Stimulated activated CD8-positive, alpha-beta memory T cell treated with anti-CD3 and anti-CD28 coated beads, Interleukin-7, amount 100 ng/mL, for 4 hours (primary cell): ENCODE measurements at places on chromosomes 7 and 10.

DNA sequence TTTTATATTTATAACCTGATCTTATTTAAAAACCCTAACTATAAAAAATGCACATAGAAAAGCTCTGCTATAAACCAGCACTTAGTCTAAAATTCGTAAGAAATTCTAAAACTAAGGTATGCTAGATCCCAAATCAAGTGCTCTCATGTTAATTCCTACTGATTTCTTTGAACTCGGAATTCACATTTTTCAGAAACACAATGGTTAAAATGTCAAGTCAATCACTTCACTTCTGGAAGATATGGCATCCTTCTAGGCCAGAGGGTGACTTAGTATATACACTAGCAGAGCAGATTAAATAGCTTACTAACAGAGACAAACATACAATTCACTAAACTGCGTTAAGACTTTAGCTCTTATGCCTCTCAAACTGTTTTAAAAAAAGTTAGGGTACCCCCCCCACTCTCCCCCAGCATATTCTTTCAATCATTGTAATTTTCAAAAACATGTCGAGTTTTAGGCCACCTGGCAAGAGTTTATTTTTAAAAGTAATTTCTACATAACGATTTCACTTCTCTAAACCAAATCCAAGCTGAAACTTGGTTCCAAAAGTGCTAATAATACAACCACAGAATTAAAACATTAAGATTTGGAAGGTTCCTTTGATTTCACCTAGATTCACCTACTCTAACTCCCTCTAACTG lies 129.4 kb downstream of the NRBF2 start:
- no peak for DNase-seq

GRCh38 chr7:223118-223800 lies 30.9 kb downstream of the FAM20C start:
- DNase-seq: no peak

DNA sequence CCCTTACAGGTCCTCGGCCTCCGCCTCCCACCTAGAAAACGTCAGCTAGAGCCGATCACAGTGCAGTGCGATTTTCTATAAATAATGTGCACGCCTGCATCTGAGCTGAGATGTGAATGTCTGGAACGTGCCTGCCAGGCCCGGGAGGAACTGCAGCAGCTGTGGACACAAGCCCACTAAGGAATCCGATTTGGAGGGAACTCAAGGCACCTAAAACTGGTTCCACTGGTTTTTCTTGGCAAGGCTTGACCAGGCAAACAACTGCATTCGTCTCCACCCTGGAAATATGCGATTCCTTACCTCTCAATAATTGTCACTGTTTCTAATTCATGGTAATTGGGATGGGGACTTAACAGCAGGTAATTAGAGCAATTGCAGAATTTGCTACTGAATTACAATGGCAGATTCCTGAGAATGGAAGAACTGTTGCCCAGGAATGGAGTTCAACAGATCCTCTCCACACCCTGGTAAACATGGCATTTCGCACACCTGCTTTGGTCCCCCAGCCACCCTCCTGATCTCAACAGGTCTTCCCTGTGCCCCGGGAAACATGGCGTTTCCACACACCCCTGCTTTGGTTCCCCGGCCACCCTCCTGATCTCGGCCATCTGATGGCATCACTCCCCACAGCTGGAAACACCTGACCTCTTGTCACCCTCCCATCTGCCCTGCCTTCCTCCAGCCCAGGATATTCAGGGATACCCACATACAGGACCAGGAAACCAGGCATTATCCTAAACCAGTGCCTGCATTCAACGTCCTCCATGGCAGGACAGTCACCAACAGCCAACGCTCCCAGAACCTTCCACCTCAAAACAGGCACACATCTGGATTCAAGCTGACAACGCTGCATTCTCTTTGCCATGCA lies 76.0 kb downstream of the DIP2C start:
- no peak for DNase-seq

GRCh38 chr10:3491571-3491970 lies 293.4 kb downstream of the KLF6 start:
- DNase-seq: no peak

DNA sequence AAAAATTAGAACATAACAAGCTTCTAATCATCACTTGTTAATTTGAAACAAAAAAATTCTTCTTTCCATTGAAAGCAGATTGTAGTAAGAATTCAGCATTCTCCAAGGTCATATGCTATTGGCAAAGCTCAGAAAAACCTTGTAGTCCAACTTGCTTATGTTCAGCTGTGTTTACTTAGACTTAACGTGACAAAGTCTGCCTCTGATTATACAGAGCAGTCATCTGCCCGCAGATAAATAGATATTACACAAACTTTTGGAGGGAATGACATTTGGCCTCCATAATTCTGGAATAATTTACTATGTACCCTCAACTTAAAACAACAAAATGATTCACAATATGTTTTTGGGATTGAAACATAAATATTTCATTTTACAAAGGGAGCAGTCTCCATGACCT lies 45.8 kb downstream of the MKX start:
- DNase-seq: no peak

DNA sequence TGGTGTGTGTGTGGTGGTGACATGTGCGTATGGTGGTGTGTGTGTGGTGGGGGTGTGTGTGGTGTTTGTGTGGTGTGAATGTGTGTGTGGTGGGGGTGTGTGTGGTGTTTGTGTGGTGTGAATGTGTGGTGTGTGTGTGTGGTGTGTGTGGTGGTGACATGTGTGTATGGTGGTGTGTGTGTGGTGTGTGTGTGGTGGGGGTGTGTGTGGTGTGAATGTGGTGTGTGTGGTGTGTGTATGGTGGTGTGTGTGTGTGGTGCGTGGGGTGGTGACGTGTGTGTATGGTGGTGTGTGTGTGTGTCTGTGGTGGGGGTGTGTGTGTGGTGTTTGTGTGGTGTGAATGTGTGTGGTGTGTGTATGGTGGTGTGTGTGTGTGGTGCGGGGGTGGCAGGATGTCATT lies 453.1 kb downstream of the DNAJB6 start:
- DNase-seq: no peak

DNA sequence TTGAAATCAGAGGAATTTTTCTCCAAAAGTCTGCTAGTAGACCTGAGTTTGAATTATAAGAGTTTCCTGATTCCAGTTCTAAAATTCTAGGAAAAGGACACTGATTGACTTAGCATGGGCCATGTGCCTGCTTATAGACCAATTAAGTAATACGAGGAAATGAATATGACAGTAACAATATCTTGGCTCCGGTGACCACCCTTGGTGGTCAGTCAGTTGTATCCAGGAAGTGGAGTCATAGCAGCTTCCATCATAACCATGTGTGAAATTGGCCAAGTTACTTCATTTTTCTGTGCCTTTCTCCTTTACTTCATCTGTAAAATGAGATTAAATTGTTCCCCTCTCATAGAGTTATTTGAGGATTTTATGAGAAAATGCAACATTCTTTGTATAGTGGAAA lies 66.9 kb downstream of the MTPAP start:
- no peak for DNase-seq

DNA sequence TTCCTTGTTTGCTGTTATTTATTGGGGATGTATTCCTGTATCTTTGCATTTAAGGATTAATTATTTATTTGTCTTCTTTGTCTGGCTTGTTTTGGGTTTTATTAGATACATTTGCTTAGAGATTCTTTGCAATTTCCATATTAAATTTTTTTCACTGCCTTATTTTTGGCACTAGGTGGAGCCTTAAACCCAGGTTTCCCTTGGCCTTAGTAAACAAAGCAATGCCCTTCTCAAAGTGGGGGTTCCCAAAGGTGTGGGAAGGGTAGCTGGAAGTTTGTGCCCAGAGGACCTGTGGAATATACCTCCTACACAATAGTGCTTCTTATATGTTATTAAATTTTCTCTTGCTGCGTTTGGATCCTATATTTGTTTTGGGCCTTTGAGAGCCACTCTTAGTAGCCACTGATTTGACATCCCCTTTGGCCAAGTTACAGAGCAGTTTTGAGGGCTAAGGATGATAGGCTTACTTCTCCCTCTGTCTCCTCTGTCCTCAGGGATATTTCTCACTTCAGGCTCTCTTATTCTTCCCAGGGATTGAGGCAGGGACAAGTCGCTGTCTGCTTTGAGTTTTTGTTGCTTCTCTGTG lies 162.3 kb downstream of the ITGB1 start:
- DNase-seq: no peak

GRCh38 chr10:44201656-44202055 lies 183.2 kb downstream of the CXCL12 start:
- DNase-seq: no peak

DNA sequence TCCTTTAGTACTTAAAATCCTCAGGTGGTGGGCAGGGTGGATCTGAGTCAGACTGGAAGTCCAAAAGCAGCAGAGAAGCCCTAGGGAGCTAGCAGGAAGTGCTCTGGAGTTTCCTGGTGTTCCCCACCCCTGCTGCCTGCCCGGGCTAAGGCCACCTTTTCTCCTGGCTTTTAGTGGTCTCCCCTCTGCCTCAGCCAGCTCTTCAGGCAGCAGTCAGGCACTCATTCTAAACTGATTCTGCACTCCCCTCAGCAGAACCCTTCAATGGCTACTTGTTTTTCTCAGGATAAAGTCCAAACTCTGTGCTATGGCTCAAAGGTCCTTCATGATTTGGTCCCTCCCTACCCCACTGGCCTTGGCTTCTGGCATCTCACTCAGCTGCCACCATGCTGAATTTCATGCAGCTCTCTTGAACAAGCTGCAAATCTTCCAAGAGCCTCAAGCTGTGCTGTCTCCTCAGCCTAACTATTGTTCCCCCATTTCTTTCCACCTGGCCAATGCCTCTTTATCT lies 28.9 kb upstream of the DNMBP start:
- no peak for DNase-seq

GRCh38 chr7:1122832-1123501 lies 35.1 kb downstream of the GPER1 start:
- no peak for DNase-seq

GRCh38 chr7:32511791-32512190 lies 16.5 kb downstream of the AVL9 start:
- no peak for DNase-seq

DNA sequence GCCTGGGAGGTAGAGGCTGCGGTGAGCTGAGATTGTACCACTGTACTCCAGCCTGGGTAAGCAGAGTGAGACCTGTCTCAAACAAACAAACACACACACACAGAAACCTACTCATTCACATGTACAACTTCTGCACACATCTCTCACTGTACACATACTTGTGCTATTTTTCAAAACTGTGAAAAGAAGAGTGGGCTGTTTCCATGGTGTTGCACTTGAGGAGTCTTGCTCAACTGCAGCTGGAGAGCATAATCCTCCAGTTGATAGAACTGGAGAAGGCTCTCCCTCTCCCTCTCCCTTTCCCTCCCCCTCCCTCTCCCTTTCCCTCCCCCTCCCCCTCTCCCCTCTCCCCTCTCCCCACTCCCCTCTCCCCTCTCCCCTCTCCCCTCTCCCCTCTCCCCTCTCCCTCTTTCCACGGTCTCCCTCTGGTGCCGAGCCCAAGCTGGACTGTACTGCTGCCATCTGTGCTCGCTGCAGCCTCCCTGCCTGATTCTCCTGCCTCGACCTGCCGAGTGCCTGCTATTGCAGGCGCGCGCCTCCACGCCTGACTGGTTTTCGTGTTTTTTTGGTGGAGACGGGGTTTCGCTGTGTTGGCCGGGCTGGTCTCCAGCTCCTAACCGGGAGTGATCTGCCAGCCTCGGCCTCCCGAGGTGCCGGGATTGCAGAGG lies 43.7 kb upstream of the DLD start:
- DNase-seq: no peak
